Lower leg skin (tissue), 4 donors: ENCODE measurements at places on chromosomes 6 and 20. TPM values are rescaled to one million over a fixed set of nuclear protein-coding genes. Genes with fewer than 3 reads are reported as not detected.

- no peak for DNase-seq
Observed at GRCh38 chr20:4666001-4666479, 55.7 kb upstream of the PRND start.

The NKX2-2 gene
- not detected for total RNA-seq

- no peak for DNase-seq
Observed at GRCh38 chr6:141267420-141267819, 865.3 kb upstream of the GJE1 start.

GRCh38 chr6:157187182-157188083 is 135.9 kb downstream of the TMEM242 start:
- no peak for DNase-seq

GRCh38 chr6:119800526-119800925 is 451.0 kb upstream of the MAN1A1 start:
- DNase-seq, result no peak

- no peak for DNase-seq
Observed at GRCh38 chr6:135962731-135963130, 111.2 kb downstream of the PDE7B start.
